MV-4-11 (cell line): ENCODE measurements at places on chromosomes 11 and 22.

- DNase-seq: no peak
These were observed 130.5 kb upstream of the ANO3 start for GRCh38 chr11:26201411-26201810.

- DNase-seq: no peak
These were observed 130.3 kb upstream of the ARHGAP42 start for GRCh38 chr11:100556781-100557180.

- DNase-seq: peak; percentile 75
These were observed 1.3 kb downstream of the EHBP1L1 start for GRCh38 chr11:65576867-65577755.

GRCh38 chr11:119403021-119403420 is 20.0 kb downstream of the THY1 start:
- no peak for DNase-seq

GRCh38 chr22:31987218-31987617 is 42.9 kb downstream of the YWHAH start:
- no peak for DNase-seq

DNA sequence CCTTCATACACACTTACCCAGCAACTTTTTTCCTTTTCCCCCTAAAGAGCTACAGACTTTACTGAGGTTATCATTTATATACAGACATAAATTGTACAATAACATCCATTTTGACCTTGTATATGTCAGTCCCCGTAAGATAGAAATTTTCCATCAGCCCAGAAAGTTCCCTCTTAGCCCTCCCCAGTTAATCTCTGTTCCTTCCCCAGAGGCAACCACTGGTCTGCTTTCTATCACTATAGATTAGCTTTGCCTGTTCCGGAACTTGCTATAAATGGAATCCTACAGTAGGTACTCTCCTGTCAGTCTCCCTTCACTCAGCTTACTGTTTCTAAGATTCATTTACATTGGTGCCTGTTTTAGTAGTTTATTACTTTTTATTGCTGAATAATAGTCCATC is 54.9 kb downstream of the TSPAN18 start:
- no peak for DNase-seq

DNA sequence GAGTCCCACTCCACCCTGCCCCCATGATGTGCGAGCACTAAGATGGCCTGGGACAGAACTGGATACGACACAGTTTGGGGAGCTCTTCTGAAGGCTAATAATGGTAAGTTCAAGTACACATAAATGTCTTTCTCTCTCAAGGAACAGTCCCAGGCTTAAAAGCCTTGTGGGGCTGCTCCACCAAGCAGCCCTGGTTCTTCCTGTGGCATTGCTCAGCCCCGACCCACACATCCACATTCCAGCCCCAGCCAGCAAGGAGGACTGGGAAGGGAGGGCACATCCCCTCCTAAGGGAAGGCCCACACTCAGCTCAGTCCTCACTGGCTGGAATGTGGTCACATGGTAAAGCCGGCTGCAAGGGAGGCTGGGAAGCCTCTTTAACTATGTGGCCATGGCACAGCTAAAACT is 13.3 kb upstream of the MB start:
- DNase-seq: no peak

GRCh38 chr11:44950031-44950624 is 555 bp downstream of the TP53I11 start:
- no peak for DNase-seq

DNA sequence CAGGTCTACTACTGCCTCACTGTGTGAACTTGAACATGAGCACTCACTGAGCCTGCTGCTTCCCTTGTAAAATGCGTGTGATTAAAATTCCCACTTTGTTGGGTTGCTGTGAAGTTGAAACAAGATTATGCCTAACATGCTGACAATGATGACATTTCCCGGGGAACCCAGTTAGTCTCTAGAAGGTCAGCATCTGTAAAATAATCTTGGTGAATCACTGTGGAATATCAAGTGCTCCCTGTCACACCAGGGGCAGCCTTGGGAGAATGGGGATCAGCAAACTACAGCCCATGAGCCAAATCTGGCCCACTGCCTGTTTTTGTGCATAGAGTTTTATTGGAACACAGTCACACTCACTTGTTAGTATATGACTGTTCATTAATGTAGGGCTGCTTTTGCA is 335.2 kb downstream of the MIAT start:
- DNase-seq: no peak

GRCh38 chr11:119029340-119030028 is 1.2 kb downstream of the SLC37A4 start:
- DNase-seq: peak; percentile 21

- DNase-seq: no peak
These were observed 44.8 kb upstream of the CRTAM start for GRCh38 chr11:122793515-122793914.

GRCh38 chr11:45365961-45366618 is 79.9 kb upstream of the SYT13 start:
- DNase-seq: no peak

DNA sequence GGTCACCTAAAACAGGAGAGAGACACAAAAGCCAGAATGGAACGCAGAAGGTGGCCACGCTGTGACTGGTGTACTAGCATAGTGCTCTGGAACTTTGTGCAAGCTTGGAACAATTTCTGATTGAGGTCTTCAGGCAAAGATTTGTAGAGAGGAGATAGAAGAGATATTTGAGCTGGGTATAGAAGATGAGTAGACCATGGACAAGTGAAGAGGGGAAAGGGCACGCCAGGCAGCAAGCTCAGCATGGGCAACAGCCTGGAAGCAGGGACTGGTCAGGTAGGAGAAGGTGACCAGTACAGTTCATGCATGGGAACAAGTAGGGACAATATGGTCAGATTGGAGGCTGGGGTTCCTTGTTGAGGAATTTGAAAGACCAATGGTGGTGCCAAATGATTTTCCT is 24.4 kb downstream of the MYO18B start:
- no peak for DNase-seq

DNA sequence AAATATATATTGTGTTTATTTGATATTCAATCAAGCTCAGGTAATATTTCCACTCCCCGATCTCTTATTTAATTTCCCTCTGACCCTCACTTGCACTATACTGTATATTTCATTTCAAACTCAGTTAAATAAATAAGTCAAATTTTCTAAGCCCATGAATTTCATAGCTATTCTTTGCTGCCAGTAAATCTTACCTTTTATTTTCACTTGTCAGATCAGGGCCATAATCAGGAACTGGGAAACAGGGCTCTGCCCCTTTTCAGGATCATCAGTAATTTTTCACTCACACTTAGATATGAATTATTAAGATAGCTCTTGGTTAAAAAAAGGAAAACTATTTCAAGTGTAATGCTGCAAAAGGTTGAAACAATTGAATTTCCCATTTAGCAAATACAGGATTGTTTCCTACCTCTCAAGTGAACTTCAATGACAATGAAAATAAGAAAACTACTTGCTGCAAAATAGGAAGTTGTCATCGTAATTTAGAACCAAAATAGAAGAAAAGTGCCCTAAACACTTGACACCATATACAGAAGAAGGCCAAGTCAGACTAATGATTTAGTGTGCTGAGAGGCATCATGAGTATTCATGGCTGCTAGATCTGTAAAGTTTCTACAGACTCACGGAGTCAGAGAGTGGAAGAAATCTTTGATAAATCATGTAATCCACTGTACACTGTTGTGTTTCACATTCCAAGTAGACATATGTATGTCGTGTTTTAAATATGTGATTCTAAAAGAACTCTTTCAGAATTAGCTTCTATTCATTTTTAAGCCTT is 316.8 kb upstream of the CNTN5 start:
- no peak for DNase-seq

DNA sequence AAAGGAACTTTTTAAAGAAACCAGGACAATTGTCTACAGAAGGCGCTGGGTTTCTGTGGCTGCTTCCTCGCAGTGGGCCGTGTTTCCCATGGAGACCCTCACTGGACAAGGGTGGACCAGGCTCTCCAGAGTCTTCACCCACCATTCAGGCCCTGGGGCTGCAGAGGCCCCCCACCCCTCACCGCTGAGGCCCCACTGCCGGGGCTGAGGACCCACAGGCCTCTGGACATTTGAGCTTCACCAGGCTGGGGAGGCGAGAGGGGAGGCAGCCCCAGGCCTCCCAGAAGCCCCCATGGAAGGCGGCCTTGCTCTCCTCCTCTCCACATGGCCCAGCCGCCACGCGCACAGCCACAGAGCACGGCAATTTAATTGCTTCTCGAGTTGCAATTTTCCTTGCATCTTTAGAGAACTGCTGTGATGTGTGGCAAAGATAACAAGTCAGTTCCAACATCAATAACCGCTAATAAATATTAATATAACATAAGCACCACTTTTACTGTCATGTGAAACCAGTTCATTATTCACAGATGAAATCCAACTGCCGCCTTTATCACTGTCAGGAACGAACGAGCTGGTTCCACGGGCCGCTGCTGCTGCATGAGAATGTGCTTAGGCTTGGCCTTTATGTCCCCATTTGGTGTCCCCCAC is 81.0 kb downstream of the PHF21B start:
- DNase-seq: no peak

- DNase-seq: peak; percentile 74
These were observed 689 bp downstream of the RAB39A start for GRCh38 chr11:107928767-107929507.

- DNase-seq: no peak
These were observed 137.0 kb downstream of the ST3GAL4 start for GRCh38 chr11:126492331-126493082.

- no peak for DNase-seq
These were observed 933 bp downstream of the BRSK2 start for GRCh38 chr11:1390569-1391164.

- DNase-seq: no peak
These were observed 65.5 kb upstream of the TTC12 start for GRCh38 chr11:113248702-113249490.

- peak; percentile 94 for DNase-seq
These were observed 310.2 kb downstream of the DLG2 start for GRCh38 chr11:85316967-85317366.

DNA sequence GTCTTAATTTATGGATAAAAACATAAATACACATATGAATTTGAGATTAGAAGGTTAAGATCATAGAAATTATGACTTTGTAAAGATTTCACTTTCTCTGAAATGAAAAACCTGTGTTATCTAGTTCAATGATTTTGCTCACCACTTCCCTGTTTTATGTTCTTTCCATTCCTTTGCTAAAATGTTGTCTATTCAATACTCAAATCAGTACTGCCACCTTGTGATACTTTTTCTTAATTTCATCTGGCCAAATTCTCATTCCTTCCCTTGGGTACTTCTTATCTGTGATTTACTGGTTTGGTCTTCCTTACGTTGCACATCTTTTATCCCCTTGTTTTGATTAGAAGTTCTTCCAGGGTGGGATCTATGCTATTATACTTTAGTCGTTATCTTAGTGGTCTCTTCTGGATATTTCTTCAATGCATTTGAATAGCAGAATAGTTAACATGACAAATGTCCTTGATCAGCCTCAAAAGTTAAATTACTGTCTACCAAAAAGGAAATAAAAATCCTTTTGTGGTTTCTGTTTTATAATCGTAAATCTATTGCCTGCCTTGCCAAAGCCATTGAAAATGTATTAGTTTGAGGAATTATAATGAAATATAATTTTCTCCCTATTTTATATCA is 197.0 kb downstream of the PGR start:
- peak; percentile 49 for DNase-seq

DNA sequence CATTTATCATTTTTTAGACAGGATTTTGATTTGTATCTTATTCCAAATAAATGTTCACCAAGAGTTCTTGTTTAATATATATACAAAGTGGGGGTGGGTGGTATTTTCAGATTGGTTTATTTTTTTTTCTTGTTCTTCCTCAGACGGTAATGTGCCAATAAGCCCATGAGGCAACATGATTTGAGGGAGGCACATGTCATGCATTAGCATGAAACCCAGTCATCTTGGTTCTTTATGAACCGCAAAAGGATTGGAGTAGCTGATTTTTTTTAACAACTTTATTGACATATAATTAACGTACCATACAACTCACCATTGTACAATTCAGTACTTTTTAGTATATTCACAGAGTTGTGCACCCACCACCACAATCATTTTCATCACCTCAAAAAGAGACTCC is 2.7 kb downstream of the BCL2L13 start:
- DNase-seq: no peak

- DNase-seq: no peak
These were observed 13.5 kb upstream of the ZC3H12C start for GRCh38 chr11:110079726-110080125.

GRCh38 chr22:50481440-50482106 is at the start of gene ADM2:
Gene ADM2 (plus strand): TSS chr22:50481543. CDS start chr22:50481848, 305 bp downstream.
- DNase-seq: no peak

DNA sequence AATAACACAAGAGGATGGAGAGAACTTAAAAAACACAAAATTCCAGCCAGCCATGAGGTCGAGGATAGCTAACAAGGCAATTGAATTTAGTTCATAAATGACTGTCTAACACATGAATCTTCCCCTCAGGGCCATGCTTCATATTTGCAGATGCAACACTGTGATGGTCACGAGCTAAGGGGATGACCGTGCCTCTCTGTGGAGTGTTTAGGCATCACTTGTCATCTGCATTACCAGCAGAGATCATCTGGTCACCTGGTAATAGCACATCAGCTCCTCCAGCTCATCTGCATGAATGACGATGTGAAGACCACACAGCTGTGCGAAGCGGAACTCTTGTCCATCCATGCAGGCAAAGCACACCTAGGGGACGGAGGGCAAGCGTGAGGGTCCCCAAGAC is 20.9 kb upstream of the SLC25A1 start:
- DNase-seq: no peak

DNA sequence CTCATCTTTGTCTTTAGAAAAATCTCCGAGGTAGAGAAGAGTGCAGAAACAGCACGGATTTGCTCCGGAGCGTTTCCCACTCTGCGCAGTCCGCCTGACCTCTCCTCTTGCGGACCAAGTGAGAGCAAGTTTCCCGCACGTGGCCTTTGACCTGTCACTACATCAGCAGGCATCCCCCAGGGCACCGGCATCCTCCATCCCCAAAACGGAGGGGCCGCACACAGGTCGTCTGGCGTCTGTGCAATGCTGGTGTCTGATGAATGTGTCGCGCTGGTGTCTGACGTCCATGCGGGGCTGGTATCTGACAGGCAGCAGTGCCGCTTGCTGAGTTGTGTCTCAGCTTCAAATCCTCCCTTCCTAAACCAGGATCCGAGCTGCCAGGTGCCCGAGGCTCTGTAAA is 739 bp upstream of the MRGPRE start:
- no peak for DNase-seq

- DNase-seq: no peak
These were observed 86.8 kb downstream of the KCNQ1OT1 start for GRCh38 chr11:2612884-2613571.

GRCh38 chr11:26753723-26754504 is 32.1 kb upstream of the SLC5A12 start:
- peak; percentile 40 for DNase-seq

- no peak for DNase-seq
These were observed 48.6 kb downstream of the ARFGAP3 start for GRCh38 chr22:42808521-42808920.
